ENCODE measurements at places on chromosomes 2 and 18.

DNA sequence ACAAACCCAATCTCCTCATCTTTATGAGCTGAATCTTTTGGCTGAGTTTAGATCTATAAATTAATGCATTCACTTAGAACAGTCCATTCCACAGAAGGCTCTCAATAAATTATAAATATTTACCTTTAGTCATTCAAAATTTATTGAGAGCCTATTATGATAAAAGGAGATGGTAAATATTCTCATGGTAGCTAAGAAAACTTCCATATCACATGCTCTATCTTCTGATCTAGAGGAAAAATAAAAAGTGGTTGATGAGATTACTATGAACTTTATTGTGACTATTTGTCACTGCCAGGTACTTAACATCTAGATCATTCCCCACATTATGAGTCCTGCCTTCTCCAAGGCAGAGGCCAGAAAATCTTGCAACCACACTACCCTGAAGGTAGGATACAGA lies 62.4 kb downstream of the L3MBTL4 start:
- no peak for DNase-seq

DNA sequence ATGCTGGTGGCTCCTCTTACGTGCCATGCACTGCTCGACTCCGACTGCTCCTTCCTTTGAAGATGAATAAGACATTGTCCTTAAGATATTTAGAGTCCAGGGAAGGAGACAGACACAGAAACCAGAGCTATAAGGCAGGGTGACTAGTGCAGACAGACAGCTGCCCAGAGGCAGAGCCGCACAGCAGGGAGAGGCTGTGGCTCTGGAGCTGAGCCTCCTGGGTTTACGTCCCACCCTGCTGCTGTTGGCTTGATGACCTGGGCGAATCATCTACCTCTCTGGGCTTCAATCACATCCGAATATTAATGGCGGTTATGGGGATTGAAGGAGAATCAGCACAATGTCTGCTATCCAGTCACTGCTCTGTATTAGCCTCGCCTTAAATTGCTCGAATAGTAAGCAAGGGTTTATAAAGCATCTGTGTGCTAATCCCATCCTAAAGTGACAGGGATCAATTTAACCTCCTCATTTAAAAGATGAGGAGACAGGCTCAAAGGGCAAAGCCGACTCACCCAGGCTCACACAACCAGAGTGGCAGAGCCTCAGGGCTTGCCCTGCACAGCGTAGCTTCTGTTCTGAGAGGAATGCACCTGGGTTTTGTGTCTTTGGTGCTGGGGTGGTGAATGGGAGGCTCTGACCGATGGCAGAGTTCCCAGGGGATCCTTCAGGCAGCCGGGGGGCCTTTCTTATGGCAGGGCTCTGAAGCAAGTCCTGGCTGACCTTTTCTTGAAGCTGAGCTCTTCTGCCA lies 284.1 kb downstream of the MYCN start:
- no peak for DNase-seq

DNA sequence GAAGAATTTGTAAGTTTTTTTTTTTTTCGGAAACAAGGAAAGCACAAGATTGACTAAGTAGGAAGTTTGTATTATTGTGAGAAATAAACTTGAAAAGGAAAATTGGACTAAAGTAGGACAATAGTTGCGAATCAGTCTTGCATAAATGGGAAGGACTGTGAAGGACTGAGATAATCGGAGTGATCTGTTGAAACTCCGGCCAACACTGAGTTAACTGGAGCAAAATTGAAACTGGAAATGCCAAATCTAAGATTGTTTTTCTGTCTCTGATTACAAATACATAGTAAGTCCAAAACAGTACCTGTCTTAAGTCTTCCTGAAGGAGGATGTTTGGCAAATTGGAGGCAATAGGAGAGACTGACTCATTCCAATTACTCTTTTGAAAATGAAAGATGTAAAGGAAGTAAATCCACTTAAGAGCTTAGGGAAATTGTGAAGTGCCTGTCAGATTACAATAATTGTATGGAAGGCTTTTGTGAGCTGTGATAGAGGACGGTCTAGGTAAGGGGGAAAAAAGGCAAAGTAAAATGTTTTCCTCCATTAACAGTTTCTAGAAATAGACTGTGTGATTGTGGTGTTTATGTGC lies 204.9 kb upstream of the CYRIA start:
- no peak for DNase-seq

DNA sequence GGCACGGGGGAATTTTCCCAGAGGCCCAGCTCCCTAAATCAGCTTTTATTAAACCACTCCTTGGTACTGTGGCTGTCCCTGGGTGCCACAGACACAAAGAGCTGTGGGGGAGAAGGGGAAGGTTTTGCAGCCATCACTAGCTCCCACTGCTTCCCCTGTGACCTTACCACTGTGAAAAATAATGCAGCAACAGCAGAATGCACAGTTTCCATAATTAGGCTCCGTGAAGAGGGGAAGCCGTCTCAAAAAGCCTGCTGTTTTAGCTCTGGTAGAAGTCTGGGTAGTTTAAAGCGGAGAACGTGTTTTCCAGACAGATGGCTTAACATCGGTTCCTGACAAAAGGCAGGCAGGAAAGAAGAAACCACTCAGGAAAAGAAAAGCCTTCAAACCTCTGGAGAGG lies 27.5 kb upstream of the CAB39 start:
- DNase-seq, result no peak

DNA sequence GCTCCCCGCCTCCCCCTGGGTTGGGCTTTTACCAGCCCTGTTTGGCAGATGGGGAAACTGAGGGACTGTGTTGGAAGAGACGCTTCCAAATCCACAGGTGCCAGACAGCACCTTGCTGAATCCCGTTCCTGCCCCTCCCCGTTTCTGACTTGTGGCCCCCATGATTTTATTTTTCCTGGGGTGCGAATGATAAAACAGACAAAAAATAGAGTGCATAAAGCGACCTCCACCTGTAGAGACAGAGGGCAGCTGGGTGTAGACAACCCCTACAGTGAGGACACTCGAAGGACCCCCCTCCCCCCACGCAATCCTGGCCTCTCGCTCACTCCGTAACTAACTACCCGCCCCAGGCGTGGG lies 2.2 kb upstream of the CTDSP1 start:
- DNase-seq, result no peak

- DNase-seq, result no peak
Observed at GRCh38 chr2:1173528-1173927, 222.9 kb downstream of the SNTG2 start.

DNA sequence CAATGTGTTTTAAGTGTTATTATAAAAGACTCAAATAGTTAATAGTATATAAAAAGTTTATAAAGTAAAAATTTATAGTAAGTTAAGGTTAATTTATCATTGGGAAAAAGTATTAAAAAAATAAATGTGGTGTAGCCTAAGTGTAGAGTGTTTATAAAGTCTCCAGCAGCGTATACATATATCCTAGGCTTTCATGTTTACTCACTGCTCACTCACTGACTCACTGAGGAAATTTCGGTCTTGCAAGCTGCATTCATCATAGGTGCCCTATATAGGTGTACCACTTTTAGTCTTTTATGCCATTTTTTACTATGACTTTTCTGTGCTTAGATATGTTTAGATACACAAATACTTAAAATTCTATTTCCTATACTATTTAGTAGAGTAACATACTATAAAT lies 866.0 kb downstream of the CBLN2 start:
- no peak for DNase-seq

- DNase-seq, result no peak
Observed at GRCh38 chr2:151228847-151229512, 32.7 kb downstream of the RBM43 start.

- DNase-seq, result no peak
Observed at GRCh38 chr2:147683380-147683779, 161.4 kb upstream of the ACVR2A start.

GRCh38 chr2:190668892-190669291 lies 20.0 kb downstream of the NAB1 start:
- DNase-seq, result peak; percentile 75

DNA sequence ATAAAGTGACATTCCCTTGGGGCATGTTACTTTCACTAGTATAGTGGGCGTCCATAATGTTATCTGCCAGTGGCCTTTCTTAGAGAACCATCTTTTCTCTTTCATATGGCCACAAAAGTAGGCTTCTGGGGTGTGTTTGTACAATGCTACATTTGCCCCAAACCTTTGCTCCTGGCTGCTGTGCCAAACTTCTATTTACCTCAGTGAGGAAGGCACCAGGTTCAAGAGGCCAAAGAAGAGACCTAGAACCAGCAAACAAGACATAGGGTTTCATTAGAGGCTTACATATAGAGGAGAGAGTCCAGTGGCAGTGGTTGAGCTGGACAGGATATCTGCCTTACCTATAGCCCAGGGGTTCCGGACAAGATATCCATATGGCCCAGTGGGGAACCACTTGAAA lies 48.5 kb downstream of the CPO start:
- DNase-seq, result no peak
